ENCODE measurements at places on chromosomes 2 and 18.

DNA sequence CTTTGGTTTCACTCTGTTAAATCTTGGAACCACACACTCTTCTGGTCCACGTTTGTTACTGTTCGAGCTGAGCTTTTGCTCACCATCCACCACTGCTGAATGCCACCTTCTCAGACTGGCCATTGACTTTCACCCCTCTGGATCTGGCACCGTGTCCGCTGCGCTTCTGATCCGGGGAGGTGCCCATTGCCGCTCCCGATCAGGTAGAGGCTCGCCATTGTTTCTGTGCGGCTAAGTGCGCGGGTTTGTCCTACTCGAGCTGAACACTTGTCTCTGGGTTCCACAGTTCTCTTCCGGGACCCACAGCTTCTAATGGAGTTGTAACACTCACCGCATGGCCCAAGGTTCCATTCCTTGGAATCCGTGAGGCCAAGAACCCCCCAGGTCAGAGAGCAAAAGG, 72.8 kb downstream of the LCLAT1 start:
- DNase-seq, result no peak

DNA sequence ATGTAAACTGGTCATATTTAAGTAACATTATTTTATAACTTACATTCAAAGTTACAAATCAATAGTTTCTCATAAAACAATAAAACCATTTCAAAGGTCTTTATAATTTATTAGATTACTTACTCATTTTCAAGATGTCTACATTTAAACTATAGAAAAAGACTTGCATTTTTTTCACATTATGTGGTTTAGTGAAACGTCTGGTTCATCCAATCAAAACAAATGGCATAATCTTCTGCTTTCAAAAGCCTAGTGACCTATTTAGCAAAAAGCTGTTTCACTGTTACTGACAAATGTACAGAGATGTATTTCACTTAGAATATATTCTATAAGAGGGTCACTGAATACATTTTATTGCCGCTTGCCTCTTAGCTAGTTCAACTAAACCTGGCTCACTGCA, 49.3 kb upstream of the MCM6 start:
- DNase-seq, result peak; percentile 23

- peak; percentile 90 for DNase-seq
Observed at GRCh38 chr2:99648178-99648844, 158.5 kb upstream of the REV1 start.

DNA sequence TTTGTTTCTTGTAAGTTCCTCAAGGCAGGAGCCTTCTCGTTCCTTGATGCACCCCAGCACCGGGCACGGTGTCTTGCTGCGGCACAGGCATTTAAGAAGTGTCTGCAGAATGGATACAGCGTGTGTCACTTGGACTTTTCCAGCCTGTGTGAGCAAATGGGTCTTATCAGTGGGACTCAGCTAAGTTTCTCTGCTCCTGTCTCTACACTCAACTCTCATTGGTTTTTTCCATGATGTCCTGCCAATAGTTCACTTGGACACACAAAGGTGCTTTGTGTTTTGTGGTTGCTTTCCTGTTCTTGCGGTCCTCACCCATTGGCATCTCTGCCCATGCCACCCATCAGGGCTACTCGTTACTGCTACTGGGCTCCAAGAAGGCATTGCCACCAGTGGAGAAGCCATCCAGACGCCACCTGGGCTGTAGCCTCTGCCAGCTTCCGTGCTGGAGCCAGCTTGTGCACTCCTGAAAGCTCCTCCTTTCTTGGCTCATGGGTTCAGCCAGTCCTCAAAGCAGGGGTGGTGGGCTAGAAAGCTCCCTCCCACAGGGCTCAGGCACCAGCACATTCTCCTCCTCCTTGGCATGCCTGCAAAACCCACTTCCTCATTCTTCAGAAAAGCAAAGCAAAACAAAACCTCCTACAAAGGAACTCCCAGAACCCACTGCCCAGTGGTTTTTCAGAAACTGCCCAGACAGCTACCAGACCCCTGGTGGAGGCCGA, 41.4 kb downstream of the IL1R2 start:
- peak; percentile 89 for DNase-seq

GRCh38 chr18:58996131-58996641, 131.5 kb downstream of the ZNF532 start:
- DNase-seq, result peak; percentile 72

DNA sequence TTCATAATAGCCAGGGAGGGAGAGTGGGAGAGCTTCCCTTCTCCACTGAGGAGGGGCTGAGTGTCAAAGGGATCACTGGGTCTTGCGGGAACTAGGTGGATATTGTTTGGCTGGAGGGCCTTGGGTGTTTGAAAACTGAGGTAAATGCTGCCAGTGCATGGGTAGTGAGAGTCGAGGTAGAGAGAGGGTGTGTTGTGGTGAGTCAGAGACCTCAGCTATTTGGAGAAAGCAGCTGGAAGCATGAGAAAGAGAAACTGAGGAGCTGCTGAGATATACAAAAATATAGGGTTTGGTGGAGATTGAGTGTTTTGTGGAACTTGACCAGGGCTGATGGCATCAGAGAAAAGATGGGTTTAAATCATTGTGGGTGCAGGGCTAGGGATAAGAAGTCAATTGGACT, 127.0 kb upstream of the CCDC195 start:
- DNase-seq, result no peak

DNA sequence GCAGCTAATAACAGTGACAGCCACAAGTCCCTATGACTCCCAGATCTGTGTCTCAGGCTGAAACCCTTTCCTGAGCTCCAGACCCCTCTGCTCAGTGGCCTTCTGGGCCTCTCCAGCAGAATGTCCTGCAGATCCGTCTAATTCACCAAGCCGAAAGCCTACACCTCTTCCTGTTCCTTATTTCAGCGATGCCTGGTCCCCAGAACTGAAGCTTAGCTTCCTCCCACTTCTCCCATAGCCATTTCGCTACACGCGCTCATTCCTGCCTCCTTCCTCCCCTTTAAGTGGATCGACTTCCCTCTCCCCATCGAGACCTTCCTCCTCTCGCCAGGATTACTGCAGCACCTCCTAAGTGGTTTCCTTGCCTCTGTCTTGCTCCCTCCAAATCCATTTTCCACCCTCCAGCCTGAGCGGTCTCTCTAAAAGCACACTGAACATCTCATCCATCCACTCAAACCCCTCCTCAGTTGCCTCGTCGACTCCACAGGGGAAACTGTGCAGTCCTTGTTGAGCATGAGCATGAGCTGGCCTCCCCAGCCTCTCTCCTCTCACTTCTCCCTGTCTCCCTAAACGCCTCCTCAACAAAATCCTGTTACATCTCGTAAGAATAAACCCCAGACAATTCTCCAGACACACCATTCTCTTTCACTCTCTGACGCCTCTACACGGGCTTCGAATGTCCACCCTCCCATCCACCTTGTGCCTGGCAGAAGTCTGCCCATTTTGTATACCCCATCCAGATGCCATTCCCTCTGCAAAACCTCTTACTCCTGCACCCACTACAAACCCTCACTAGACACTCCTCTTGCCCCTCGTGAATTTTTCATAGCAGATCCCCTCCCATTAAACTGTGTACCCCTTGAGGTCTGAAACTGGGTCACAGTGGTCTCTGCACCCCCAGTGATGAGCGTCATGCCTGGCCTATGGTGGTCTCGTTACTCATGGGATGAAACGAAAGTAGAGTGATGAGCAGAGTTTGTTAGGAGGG, 232.6 kb downstream of the ATAD2B start:
- no peak for DNase-seq

- no peak for DNase-seq
Observed at GRCh38 chr2:670637-671036, 6.6 kb downstream of the TMEM18 start.

DNA sequence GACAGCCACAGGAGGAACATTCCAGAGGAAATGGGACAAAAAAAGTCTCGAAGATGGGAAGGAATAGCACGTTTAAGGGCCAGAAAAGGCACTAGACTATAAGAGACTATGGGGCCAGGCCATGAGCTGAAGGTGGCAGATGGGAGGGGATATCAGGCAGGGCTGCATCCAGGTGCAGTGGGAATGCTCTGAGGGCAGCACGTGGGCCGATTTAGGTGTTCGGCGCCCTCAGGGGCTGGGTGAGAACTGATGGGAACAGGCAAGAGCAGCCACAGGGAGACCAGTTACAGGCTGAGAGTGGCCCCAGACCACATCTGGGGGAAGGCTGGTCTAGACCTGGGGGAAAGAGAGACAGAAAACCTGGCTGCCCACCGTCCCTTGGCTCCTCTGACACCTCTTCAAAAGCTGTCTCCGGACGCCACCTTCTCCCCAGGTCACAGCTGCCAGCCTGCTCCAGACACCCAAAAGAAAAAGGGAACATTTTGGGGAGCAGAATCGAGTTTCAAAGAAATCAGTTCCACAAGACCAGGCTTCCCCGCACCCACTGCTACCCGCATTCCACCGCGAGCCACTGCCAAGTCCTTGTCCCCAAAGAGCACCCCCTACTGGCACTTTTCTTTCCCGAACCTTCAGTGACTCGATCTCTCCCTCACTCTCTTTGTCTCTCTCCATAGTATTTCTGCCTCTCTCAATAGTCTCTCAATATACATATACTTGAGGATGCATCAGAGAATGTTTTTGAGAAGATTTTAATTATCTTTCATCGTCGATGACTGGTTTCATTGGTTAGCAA, 190.1 kb upstream of the AGAP1 start:
- no peak for DNase-seq

DNA sequence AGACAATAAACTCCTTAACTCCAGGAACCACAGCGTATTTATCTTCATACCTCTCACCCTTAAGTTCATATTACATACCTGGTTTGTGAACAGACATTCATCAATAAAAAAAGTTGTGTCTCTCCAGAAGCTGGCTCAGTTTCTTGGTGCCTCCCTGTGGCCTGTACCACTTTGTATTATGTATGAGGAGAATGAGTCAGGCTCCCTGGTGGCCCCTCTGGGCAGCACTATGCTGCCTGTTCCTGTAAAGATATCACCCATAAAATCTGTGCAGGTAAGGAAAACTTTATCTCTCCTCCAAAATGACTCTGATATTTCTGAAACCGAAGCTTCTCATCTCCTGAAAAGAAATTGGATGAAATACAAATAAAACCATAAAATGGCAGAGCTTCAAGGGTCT, 198.4 kb upstream of the NT5C1B start:
- no peak for DNase-seq

DNA sequence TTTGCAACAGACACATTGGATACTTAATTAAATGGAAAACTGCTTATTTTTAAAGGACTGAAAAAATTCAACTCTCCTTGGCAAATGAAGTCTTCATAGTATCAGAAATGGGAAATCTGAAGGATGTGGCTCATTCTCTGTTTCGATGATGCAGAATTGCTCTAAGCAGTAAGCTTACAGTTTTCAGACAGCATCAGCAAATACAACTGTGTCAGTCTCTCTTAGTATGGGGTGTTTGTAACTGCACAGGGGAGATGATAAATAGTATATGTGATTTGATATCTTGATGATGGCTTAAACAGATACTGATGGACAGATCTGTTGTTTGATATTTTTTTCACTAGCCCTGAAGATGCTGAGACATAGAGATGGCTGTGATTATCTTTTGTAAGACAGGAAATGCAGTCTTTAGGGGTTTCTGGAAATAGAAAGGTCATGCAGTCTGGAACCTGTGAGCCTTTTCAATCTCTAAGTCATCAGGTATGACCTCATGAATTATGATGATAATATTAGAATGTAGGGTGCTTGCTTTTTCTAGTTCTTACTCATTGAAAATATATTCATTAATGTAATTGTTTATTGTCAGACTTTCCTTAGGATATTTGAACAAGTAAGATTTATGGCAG, 84.2 kb downstream of the SLC4A10 start:
- DNase-seq, result no peak

- no peak for DNase-seq
Observed at GRCh38 chr2:168592181-168592831, 136.2 kb downstream of the CERS6 start.

DNA sequence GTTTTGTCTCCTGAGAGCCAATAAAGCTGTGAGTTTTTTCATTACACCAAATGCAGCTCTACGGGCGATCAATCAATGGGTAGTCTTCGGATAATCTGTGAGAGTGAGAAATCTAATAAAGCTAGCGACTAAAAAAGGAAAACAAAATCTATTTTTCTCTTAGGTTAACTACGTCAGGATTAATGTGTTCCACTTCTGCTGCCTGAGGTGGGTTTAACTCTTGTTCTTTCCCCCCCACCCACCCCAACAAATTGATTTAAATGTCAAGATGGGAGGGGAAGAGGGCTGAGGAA, 63.0 kb upstream of the PSMD14 start:
- no peak for DNase-seq

GRCh38 chr2:53886406-53887280, 26.9 kb upstream of the GPR75 start:
- DNase-seq, result no peak

DNA sequence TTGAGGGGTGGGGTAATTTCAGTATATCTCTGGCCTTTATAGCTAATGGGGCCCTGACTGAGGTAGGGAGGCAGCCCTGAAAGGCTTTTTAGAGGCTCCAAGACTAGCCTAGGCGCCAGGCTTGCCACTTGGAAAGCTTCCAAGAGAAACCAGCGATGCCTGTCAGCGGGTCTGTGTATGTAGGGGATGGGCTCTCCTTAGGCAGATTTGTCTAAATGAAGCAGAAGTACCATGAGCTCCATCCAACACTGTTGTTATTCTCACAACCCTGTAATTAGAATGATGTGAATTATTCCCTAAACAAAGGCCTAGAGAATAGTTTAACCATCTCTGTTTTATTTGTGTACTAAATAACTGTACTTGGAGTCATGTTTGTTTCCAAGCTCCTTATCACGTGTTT, 138.1 kb downstream of the B3GNT2 start:
- DNase-seq, result no peak

DNA sequence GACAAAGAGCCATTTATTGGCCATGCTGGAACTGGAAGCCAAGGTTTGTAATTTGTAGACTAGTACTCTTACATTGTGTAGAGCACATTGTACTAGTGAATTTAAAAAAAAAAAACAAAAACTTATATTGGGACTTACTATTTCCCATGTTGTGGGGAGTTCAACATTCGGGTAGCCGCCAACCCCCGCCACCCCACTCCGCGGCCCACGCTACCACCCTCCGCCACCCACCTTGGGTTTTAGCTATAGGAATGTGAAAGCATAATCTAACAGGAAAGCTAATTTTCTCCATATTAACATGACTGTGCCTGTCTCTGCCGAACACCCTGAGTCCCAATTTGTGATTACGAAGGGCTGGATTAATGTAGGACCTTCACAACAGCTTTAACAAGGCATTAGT, 275.8 kb downstream of the FIGN start:
- DNase-seq, result no peak

DNA sequence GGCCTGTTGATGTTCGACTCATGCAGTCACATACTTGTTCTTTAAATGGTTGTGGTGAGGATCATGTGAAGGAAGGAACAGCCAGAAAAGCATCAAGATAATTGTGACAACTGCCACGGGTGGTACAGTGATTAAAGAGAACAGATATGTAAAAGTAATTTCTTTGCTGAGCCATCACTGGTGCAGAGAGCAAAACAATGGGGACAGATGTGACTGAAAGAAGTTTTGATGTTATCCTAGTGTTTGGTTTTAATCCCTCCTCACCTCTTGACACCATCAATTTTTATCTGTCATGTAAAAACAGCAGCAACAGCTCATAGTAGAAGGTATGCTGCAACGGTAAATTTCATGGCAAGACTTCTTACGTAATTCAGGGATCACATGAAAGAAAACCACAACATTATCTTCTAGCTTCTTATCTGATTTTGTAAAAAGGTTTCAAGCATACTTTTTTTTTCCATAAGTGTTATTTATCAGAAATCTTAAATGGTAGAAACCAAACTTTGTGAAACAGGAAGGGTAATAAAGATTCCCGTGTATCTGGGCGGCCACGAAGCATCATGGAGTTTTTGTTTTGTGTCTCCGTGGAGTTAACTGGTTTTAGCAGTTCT, 65.2 kb downstream of the PLCL1 start:
- DNase-seq, result peak; percentile 63

- DNase-seq, result no peak
Observed at GRCh38 chr2:2763351-2764000, 432.4 kb upstream of the MYT1L start.

- DNase-seq, result peak; percentile 83
Observed at GRCh38 chr2:216348756-216349308, 23.5 kb downstream of the MARCHF4 start.
